ENCODE measurements at places on chromosomes 12 and 14. TPM values are rescaled to one million over a fixed set of nuclear protein-coding genes. Genes with fewer than 3 reads are reported as not detected.

LBHD2 gene
- total RNA-seq: not detected

MIPOL1 gene
- 28.4 TPM for total RNA-seq

CCDC177 gene
- total RNA-seq: 0.24 TPM

GPR137C gene
- 3.8 TPM for total RNA-seq

HOXC9 gene
- total RNA-seq: 1.1 TPM

OLR1 gene
- total RNA-seq: 1.4 TPM

FSCB gene
- not detected for total RNA-seq

DEGS2 gene
- total RNA-seq: 2.1 TPM

SELPLG gene
- total RNA-seq: 0.47 TPM

HSP90AA1 gene
- 325 TPM for total RNA-seq

PYM1 gene
- total RNA-seq: 22.9 TPM

BLOC1S1 gene
- 58.0 TPM for total RNA-seq
